ENCODE measurements at places on chromosomes 1 and 21.

DNA sequence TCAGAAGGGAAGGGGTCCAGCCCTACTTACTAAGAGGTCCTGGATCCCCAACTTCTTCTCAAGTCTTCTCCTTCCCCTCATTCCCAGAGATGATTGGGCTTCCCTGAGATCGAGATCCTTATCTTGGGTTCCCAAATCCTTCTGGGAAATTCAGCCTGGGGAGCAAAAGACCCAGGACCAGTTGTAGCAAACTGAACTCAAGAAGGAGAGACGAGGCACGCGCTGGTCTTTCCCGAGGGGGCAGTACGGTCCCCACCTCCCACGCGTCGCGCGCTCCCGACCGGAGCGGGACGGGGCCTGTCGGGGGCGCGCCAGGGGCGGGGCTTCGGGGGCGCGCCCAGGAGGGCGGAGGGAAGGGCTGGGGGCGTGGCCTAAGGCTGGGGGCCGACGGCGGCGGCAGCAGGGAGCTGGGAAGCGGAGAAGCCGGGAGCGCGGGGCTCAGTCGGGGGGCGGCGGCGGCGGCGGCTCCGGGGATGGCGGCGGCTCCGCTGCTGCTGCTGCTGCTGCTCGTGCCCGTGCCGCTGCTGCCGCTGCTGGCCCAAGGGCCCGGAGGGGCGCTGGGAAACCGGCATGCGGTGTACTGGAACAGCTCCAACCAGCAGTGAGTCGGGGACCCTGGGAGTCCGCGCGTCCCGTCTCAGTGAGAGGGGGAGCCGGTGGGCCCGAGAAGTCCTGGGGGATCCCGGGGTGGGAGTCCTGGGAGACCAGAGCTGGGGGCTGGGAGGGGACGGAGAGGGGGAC lies at the start of gene EFNA3:
EFNA3 (plus strand) TSS at position 369 of the 741 bp plus-strand sequence; CDS start at position 474, 105 bp downstream.
- no peak for DNase-seq

DNA sequence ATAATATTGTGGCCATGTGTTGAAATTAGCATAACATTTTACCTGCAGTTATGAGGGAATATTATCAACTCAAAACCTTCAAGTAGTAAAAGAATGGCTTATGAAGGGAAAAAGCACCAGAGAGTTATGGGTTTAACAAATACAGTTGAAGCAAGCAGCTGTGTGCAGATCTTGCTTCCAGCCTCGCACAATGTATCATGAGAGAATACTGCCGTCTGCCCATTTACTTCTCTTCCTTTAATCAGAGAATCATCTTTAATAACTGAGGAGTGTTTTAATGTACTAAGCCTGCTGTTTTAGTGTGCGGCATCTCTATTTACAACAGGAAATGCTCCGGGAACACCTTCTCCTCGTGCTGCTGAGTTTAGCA lies 120.9 kb downstream of the ATG4C start:
- no peak for DNase-seq

DNA sequence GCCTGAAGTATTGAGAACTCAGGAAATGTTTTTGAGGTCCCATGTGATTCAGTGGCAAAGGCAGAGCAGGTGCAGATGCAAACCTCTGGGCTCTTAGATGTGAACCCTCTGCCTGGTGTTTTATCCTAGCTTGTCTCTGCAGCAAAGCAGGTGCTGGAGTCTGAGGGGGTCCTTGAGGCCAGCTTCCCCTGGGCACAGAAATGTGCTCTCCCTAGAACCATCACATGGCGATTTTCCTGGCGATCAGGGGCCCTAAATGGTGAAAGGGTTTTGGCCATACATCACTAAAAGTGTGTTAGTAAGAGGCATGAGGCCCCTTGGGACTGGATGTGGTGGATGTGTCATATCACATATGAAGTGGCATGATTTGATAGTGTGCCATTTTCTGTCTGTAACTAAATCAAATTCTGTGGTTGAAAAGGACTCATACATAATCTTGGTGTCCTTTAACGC lies 144.8 kb downstream of the ST6GALNAC3 start:
- DNase-seq, result no peak

DNA sequence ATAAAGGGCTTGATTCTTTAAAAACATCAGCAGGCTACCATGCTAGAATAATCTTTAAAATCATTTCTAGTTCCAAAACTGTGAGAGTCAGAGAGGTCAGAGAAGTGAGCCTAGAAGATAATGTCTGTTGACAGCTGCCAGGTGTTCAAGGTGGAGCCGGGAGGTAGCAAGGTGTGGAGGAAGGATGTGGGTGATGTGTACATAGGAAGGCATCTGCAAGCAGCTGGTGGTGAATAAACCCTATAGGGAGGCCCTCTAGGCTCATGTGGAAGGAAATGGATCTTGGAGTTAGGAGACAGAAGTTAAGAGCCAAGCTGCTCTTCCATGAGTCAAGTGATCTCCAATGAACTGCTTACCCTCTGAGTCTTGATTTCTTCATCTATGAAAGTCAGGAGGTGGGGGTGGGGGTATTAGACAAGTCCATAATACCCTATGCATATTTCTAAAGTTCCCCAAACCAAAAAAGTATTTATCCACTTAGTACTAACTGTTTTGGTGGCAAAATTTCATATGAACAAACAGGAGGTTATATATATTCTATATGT lies 266.3 kb downstream of the RHOU start:
- DNase-seq, result no peak

- no peak for DNase-seq
Observed at GRCh38 chr21:43994085-43994484, 18.0 kb upstream of the TRAPPC10 start.

GRCh38 chr1:119068427-119068826 lies 72.0 kb downstream of the WARS2 start:
- DNase-seq, result no peak

GRCh38 chr1:45381243-45381642 lies 41.0 kb upstream of the MUTYH start:
- no peak for DNase-seq

GRCh38 chr1:2168535-2168934 lies 26.0 kb downstream of the FAAP20 start:
- DNase-seq, result no peak

GRCh38 chr1:89965193-89965768 lies 29.6 kb upstream of the ZNF326 start:
- DNase-seq, result no peak

DNA sequence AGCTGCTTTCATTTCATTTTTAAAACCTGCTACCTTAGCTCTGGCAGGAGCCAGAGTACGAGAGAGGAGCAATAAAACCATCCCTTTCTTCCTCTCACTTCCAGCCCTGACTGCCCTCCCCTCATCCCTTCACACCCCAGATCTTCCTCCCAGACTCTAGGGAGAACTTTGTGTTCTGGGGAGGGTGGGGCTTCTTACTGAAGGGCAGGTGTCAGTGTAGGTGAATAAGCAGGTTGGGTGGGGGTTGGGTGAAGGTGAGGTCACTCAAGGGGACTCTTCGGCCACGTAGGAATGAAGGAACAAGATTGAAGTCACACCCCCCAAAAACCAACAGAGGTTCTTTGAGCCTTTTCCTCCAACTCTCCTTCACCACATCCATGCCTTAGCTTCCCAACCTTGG lies 88.9 kb downstream of the CD58 start:
- no peak for DNase-seq

- no peak for DNase-seq
Observed at GRCh38 chr21:19874521-19874920, 1123.7 kb upstream of the NCAM2 start.

DNA sequence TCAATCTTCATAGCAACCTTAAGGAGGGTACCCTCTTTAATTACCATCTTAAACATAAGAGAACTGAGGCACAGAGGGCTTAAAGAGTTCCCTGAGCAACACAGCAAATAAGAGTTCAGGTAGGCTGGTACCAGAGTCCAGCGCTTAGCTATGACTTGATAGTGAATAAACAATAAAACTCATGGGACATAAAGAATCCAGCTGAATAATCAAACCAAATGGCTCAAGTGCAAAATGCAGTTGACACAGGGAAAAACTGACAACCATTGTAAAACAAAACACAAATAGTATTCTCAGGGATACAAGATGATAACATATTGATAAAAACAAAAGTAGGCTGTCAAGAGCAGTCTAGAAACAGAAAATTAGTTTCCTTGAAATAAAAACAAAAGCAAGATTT lies 176.9 kb upstream of the HMGB4 start:
- no peak for DNase-seq

GRCh38 chr21:16310176-16310575 lies 580.4 kb downstream of the USP25 start:
- DNase-seq, result no peak

DNA sequence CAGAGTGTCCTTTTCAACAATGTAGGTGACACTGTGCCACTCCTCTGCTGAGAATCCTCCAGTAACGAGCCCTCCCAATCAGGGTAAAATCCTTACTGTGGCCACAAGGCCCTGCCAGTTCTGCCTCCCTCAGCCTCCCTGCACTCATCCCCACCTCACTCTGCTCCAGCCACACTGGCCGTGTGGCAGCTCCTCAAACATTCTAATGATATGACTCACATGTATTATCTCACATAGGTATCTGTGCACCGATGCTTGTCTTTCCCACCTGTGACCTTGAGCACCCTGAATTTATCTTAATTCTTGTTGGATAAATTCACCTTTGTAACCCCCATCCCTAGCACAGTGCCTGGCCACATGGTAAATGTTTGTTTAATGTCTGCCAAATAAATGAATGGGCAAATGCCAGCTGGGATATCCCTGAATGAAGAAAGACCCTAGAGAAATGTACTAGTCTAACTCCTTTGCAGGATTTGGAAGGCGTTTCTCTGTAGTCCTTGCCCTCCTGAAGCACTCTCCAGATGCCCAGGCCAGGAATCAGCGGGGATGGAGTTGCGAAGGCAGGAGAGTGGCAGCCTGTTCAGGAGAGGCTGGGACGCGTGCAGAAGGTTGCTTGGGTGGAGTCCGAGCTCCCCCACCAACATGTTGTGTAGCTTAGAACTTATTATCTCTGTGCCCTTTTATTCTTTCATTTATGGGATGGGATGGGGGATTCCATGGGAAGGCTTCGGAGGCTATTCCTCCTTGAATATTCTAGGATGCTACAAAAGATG lies 106.0 kb downstream of the TMEM53 start:
- no peak for DNase-seq

GRCh38 chr1:195218428-195219212 lies 1389.6 kb downstream of the KCNT2 start:
- DNase-seq, result no peak

DNA sequence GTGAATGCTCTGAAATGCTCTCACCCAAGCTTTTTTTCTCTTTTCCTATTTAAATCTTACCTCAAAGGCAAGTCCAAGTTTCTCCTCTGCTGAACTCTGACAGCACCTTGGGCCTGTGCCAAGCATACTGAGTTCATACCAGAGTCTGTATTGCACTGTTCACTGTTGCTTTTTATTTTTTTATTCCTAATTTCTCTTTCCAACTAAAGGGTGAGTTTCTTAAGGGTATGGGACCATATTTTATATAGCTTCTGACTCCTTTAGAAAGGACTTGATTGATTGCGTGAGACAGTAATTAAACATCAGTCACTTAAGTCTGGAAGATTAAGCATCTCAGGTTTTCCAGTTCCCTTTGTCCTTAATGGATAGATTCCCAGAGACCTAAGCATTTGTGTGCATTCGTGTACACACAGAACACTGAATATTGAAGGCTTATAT lies 69.9 kb downstream of the CACHD1 start:
- no peak for DNase-seq

DNA sequence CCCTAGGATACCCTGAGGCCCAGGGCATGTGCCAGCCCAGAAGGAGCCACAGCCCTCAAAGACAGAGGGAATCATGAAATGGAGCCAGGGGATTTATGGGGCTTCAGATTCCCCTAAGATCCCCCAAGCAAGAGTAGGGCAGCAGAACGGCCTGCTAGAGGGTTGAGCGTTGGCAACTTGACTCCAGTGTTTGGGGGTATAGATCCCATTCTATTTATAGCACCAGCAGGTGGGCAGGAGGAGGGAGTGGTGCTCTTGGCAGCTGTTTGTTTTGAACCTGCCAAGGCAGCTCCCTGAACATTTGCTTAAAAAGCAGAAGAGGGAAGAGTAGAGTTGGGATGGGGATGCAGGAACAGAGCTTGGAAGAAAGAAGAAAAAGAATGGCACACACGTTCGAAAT lies 33.7 kb downstream of the GLUL start:
- DNase-seq, result no peak

DNA sequence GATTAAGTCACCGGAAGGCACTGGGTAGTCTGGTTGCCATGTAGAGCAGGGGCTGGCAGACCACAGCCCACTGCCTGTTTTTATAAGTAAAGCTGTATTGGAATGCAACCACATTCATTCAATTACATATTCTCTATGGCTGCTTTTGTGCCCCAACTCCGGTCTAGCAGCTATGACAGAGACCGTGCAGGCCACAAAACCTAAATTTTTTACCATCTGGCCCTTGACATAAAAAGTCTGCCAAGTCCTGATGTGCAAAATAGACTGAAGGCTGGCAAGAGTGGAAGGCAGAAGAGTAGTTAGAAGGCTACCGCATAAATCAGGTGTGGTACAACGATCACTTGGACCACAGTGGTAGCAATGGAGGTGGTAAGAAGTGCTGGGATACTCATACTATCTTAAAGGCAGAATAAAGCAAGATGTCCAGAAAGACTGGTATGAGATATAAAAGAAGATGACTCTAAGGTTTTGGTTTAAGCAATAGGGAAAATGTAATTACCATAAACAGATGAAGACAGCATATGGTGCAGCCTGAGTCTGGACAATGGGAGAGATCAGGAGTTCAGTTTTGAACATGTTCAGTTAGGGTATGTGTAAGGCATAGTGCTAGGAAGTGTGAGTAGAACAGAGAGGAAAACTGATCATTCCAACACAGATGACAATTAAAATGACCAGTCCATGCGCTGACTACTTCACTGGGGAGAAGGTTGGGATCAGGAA lies 37.2 kb downstream of the EGLN1 start:
- no peak for DNase-seq

DNA sequence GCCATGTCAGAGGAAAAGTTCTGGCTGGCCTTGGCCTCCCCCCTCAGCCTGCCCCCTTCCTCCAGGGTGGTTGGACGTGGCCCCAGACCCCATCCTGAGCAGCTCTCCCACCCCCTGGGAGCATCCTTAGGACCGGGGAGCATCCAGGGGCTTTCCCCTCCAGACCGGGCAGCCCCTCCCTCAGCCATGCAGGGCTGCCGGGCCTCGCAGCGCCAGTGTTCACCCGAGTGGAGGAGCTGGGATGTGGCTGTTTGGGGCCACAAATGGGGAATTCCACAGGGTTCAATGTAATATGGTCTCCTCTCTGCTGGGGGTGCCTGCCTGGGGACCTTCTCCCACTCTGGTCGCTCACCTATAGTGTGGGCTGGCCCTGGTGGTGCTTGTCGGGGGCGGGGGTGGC lies 4.2 kb upstream of the PFKL start:
- DNase-seq, result no peak

GRCh38 chr1:8969937-8970336 lies 24.3 kb downstream of the CA6 start:
- DNase-seq, result no peak
